Activated effector memory CD4-positive, alpha-beta T cell treated with anti-CD3 and anti-CD28 coated beads, Interleukin-2, amount 50 U/mL, for 16 hours (primary cell): ENCODE measurements at places on chromosomes 2 and 18.

- DNase-seq: no peak
These were observed 583.4 kb upstream of the LRRTM1 start for GRCh38 chr2:80887841-80888378.

DNA sequence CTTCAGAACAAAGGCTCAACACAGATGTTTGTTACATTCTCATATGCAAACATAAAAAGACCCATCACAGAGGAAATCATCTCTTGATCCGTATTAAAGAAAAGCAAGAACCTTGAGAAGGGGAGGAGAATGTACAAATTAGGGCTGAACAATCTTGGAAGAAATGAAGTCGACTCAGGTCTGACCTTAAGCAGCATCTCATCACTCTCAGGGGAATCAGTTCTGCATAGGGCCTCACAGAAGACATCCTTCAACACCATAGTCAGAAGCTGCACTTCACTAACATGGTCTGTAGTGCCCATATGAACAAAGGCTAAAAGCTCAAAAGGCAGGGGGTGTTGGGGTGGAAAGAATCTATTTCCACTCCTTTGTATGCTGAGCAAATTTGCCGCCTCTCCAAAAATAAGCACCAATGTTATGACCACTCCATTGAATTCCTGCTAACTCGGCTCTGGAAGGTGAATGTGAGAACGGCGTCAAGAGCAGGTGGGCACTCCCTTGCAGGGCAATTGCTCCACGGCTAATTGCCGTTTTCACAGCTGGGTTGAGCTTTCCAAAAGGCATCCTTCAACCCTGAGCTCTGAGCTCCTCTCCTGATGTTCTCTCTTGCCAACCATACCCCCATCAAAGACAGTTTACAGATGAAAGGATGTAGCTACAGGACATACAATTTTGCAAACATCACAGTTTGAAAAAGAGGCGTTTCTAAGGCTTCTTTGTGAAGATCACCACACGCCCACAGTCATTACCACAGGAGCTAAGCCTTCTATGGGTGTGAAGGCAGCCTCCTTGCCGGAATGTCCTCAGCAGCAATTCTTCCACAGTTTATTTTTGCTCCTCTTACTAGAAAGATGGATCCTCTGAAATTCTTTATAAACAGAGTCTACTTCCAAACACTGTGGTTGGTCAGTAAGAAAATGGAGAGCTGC lies 10.0 kb downstream of the KLF7 start:
- no peak for DNase-seq

DNA sequence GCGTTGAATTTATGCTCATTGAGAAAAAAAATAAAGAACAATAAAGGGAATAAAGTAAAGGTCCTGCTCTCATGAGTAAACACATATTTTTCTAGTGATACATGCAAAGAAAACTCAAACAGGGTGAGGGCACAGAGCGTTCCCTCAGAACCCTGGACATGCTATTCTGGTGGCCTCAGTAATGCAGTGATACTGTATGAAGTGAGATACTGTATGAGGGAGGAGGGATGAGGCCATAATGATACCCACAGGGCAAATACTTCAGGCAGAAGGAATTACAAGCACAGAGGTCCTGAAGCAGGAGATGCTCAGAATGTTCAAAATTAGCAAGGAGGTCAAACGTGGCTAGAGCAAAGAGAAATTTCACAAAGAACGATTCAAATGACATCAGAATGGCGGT lies 28.4 kb upstream of the RNU4ATAC start:
- DNase-seq: no peak

- peak; percentile 49 for DNase-seq
These were observed 66.1 kb downstream of the C18orf63 start for GRCh38 chr18:74381621-74382295.

DNA sequence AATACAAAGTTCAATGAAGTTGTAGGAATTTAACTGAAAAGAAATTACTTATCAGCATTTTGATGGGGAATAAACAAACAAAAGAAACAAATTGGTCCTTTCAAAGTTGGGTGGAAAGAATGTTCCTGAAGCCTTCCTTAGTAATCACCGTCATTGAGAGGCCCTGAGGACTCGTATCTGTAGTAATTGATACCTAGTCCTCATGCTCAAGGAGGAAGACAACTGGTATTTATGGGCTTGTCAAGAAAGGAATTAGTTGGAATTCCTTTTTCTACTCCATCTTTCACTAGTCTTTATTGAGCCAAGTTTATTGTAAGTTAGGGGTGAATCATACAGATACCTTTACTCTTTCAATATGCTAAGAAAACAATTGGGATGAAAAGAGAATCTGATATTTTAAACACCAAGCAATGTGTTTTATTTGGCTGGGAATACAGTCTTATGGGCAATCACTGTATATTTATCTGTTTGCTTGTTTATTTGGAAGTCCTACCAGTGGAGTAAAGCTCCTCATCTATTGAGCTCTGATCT lies 324.8 kb downstream of the ARHGAP15 start:
- DNase-seq: no peak

DNA sequence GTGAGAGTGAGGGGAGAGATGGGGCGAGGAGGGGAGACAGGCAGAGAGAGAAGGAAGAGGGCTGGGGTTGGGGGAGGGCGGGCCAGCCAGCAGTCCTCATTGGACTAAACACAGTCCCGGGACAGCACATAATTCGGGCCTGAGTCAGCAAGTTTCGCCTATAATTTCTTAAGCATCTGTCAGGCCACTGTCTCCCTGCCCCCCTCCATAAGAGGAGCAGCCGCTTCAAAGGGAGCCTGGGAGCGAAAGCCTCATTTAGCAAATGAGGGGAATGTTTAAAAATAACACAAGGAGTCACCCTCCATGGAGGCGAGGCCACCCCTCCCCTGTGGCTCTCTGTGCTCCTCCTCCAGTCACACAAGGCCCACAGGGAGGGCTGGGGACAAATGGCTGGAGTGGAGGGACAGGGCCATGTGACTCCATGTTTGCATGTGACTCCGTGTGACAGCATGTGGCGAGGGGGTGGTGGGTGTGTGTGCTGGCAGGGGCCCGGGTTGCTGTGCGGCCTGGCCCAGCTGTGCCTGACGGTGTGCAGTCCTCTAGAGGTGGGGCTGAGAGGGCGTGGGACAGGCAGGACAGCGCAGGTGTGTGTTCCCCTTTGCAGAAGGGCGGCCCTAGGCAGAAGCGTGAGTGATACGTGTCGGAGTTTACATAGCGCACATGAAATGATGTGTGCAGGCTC lies 162.4 kb downstream of the CELF4 start:
- DNase-seq: no peak

- no peak for DNase-seq
These were observed 104.9 kb downstream of the EIPR1 start for GRCh38 chr2:3272761-3273160.

DNA sequence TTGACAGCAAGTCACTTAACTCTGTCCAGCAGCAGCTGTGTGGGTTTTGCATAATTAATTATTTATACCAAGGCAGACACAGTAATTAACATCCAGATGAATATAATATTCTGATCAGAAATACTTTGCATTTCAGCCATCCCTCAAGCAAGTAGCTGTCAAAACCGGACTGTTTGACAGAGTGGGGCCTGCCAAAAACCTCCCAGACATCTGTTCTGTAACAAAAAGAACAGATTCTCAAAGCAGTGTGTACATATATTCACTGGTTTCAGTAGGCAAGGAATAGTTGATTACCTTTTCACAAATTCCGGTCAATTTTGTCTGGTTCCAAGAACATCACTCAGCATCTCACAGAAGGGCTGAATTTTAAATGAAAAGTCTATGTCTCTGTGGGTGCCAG lies 291.6 kb downstream of the CMPK2 start:
- DNase-seq: no peak

GRCh38 chr18:37447962-37448888 lies 117.4 kb downstream of the CELF4 start:
- DNase-seq: no peak

DNA sequence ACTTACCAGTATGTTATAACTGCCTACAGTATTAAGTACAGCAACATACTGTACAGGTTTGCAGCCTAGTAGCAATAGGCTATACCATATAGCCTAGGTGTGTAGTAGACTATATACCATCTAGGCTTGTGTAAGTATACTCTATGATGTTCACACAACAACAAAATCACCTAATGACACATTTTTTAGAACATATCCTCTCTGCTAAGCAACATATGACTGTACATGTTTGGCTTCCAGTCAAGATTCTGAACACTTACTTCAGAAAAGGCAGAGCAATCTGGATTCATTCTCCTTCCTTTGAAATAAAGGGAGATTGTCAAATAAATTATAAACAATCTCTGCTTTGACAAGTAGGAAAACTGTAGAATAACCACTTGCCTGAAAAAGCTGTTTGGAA lies 81.8 kb downstream of the EXOC6B start:
- DNase-seq: no peak

- no peak for DNase-seq
These were observed 53.5 kb downstream of the RASGRP3 start for GRCh38 chr2:33529771-33530481.

- no peak for DNase-seq
These were observed 20.9 kb upstream of the SMAD4 start for GRCh38 chr18:51009072-51009471.

- no peak for DNase-seq
These were observed 20.6 kb upstream of the HAAO start for GRCh38 chr2:42812899-42813479.

DNA sequence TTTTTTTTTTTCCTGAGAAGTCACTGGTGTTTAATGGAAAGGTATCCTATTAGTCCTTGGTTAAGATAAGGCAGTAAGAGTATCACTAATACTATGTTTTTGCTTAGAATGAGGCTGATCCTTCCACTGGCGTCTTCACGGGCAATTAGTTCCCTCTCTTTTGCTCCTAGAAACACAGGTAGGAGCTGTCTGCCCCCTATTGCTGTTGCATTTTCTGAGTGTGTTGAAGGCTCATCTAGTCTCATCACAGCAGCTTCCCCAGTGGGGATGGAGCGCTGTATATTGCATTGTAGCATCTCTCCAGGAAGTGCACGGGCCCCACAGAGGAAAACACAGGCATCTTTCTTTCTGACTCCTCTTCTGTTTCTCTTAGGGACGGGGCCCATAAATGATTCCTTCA lies 145.0 kb downstream of the NAPG start:
- DNase-seq: no peak

- DNase-seq: no peak
These were observed 12.7 kb downstream of the SALL3 start for GRCh38 chr18:78992041-78993011.
